Activated T-helper 1 cell treated with anti-CD3 and anti-CD28 coated beads, Interleukin-12 subunit alpha, Interleukin-12 subunit beta, Interleukin-2, Interleukin-4 antibody, amounts not matched to agents 30 ng/mL and 10 ng/mL and 1 ng/mL, durations not matched to agents 14 hours and 24 hours and 36 hours (primary cell): ENCODE measurements at places on chromosomes 6 and 20. TPM values are rescaled to one million over a fixed set of nuclear protein-coding genes. Genes with fewer than 3 reads are reported as not detected.

DNA sequence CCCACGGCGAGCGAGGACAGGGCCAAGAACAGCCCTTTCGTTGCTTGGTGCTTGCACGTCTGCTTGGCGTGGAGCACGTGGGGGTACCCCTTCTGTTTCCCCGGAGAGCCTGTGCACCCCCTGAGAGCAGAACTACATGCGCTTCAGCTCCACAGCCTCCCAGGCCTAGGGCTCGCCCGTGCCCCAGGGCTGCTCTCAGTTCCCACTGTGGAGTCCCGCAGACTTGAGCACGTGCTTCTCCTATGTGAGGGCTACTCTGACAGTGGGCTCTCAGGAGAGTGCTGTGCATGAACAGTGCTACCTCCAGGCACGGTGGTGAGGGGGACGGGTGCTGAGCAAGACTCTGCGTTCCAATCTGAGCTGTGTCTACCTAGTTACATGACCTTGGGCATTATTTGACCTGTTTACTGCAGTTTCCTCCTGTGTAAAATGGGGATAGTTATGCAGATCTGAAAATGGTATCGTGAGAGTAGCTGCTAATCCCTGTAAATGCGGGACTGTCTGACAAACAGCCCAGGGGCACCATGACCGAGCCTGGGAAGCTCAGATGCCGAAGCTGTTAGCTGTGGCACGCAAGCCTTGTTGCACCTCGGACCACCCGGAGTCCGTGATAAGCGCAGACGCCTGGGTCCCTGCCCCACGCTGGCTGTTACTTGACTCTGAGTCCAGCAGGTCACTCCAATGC lies 82.4 kb downstream of the IRF4 start:
- DNase-seq: no peak
- no peaks in the 10 kb centered on the region for H3K27me3 ChIP-seq
- H3K36me3 ChIP-seq: peaks cover 5% of the 10 kb centered on the region
- H3K4me1 ChIP-seq: peaks cover 69% of the 10 kb centered on the region
- no peak overlapping the region for H3K4me3 ChIP-seq

- peaks cover 35% of the 10 kb centered on the region for H3K36me3 ChIP-seq
- peak overlapping the region; percentile 10 for H3K4me3 ChIP-seq
- peaks cover 89% of the 10 kb centered on the region for H3K4me1 ChIP-seq
- peak overlapping the region; percentile 31 for H3K27ac ChIP-seq
- no peaks in the 10 kb centered on the region for H3K27me3 ChIP-seq
These were observed 66.0 kb downstream of the BACH2 start for GRCh38 chr6:90230548-90231215.

- H3K4me3 ChIP-seq: no peak overlapping the region
- H3K36me3 ChIP-seq: no peaks in the 10 kb centered on the region
- no peaks in the 10 kb centered on the region for H3K4me1 ChIP-seq
- H3K27ac ChIP-seq: no peak overlapping the region
- peaks cover 2% of the 10 kb centered on the region for H3K27me3 ChIP-seq
These were observed 159.1 kb downstream of the PKHD1 start for GRCh38 chr6:51928320-51928719.

GRCh38 chr20:62239278-62239879 lies 1.1 kb downstream of the OSBPL2 start:
- H3K4me1 ChIP-seq: peaks cover 16% of the 10 kb centered on the region
- H3K27ac ChIP-seq: peak overlapping the region; percentile 58
- peaks cover 6% of the 10 kb centered on the region for H3K36me3 ChIP-seq
- H3K27me3 ChIP-seq: no peaks in the 10 kb centered on the region

DNA sequence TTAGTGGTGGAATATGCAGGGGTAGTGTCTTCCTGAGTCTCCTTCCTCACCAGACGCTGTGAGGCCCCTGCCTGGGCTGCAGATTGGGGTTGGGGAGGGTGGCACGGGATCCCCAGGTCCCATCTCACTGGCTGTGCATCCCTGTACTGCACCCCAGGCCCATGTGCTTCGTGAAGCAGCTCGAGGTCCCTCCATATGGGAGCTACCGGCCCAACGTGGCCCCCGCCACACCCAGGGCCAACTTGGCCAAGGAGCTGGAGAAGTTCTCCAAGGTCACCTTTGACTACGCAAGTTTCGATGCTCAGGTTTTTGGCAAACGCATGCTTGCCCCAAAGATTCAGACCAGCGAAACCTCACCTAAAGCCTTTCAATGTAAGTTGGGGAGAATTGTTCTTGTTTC lies 38.6 kb upstream of the PCMTD2 start:
- peaks cover 5% of the 10 kb centered on the region for H3K27me3 ChIP-seq
- no peak overlapping the region for H3K27ac ChIP-seq
- no peaks in the 10 kb centered on the region for H3K36me3 ChIP-seq
- no peak for DNase-seq
- peaks cover 5% of the 10 kb centered on the region for H3K4me1 ChIP-seq

GRCh38 chr20:11451793-11452291 lies 465.9 kb upstream of the BTBD3 start:
- H3K36me3 ChIP-seq: no peaks in the 10 kb centered on the region
- H3K4me1 ChIP-seq: no peaks in the 10 kb centered on the region
- no peak overlapping the region for H3K27ac ChIP-seq
- H3K27me3 ChIP-seq: no peaks in the 10 kb centered on the region
- H3K4me3 ChIP-seq: no peak overlapping the region
- no peak for DNase-seq

DNA sequence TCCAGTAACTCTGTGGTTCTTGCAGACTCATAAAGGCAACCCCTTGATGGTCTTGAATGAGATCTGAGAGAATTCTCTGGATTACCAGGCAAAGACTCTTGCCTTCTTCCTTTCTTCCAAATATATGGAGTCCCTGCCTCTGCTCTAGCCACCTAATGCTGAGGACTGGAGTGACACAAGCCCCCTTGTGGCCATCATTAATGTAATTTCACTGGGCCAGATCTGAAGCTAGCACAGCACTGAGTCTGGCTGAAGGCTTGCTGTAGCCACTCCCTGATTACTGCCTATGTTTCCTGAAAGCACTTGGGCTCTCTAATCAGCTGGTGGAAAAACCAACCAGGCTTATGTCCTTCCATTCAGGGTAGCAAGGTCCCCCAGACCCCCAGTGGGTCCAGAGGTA lies 559.3 kb upstream of the IRAK1BP1 start:
- H3K4me1 ChIP-seq: no peaks in the 10 kb centered on the region
- no peaks in the 10 kb centered on the region for H3K27me3 ChIP-seq
- no peaks in the 10 kb centered on the region for H3K36me3 ChIP-seq
- no peak overlapping the region for H3K4me3 ChIP-seq
- no peak overlapping the region for H3K27ac ChIP-seq

DNA sequence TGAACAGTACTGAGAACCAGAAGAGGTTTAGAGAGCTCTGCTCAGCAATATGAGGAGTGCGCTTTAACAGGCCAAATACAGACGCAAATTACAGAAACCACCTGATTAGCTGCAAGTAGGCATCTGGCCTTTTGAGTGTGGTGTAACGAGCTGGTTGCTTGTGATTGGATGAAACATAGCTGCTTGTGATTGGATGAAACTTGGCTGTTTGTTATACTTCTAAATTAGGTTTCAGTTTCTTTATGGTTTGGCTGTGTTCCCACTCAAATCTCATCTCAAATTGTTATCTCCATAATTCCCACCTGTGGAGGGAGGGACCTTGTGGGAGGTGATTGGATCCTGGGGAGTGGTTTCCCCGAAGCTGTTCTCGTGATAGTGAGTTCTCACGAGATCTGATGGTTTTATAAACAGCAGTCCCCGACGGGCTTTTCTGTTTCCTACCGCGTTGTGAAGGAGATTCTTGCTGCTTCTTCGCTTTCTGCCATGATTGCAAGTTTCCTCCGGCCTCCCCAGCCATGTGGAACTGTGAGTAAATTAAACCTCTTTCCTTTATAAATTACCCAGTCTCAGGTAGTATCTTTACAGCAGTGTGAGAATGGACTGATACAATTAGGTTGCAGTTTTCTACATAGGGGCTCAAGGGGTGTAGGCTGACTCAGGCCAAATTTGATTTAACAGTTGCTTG lies 655.9 kb upstream of the MAN1A1 start:
- DNase-seq: no peak
- no peak overlapping the region for H3K4me3 ChIP-seq
- no peaks in the 10 kb centered on the region for H3K4me1 ChIP-seq
- H3K27me3 ChIP-seq: no peaks in the 10 kb centered on the region

DNA sequence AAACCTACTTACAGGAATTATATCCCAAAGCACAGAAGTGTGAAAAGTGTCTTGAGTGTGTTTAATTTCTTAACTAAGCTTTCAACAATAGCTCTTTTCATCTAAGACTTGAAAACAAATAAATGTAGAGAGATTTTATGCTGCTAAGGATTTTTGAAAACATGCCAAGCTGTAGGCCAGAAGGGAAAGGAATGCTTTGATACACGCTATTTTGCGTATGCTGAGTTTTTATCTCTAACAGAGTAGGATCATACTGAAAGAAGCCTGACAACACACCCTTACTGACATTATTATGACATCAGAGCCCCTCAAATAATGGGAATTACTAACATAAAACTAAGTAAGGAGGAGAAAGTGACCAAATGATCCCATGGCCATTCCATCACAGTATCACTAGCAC lies 265.5 kb downstream of the KHDC1L start:
- no peaks in the 10 kb centered on the region for H3K36me3 ChIP-seq
- DNase-seq: no peak
- H3K27me3 ChIP-seq: no peaks in the 10 kb centered on the region
- peaks cover 7% of the 10 kb centered on the region for H3K4me1 ChIP-seq
- H3K4me3 ChIP-seq: no peak overlapping the region

GRCh38 chr6:13427801-13428582 lies 59.4 kb downstream of the GFOD1 start:
- peak overlapping the region; percentile 95 for H3K27ac ChIP-seq
- peaks cover 78% of the 10 kb centered on the region for H3K4me1 ChIP-seq
- H3K4me3 ChIP-seq: peak overlapping the region; percentile 54
- DNase-seq: peak; percentile 57
- H3K36me3 ChIP-seq: peaks cover 8% of the 10 kb centered on the region

GRCh38 chr6:30600451-30600961 lies 16.5 kb downstream of the PPP1R10 start:
- DNase-seq: no peak
- peaks cover 18% of the 10 kb centered on the region for H3K4me1 ChIP-seq
- peaks cover 57% of the 10 kb centered on the region for H3K36me3 ChIP-seq

- H3K27me3 ChIP-seq: no peaks in the 10 kb centered on the region
- H3K4me3 ChIP-seq: no peak overlapping the region
- no peak overlapping the region for H3K27ac ChIP-seq
- no peaks in the 10 kb centered on the region for H3K36me3 ChIP-seq
These were observed 76.6 kb upstream of the CCDC167 start for GRCh38 chr6:37576336-37576737.

- H3K27ac ChIP-seq: no peak overlapping the region
- no peaks in the 10 kb centered on the region for H3K36me3 ChIP-seq
- H3K27me3 ChIP-seq: no peaks in the 10 kb centered on the region
These were observed 163.0 kb downstream of the HDGFL1 start for GRCh38 chr6:22732176-22732970.

- H3K36me3 ChIP-seq: peaks cover 57% of the 10 kb centered on the region
- no peak for DNase-seq
- H3K27ac ChIP-seq: no peak overlapping the region
- H3K4me3 ChIP-seq: no peak overlapping the region
- H3K4me1 ChIP-seq: peaks cover 5% of the 10 kb centered on the region
These were observed 22.8 kb downstream of the AMD1 start for GRCh38 chr6:110897433-110897832.

DNA sequence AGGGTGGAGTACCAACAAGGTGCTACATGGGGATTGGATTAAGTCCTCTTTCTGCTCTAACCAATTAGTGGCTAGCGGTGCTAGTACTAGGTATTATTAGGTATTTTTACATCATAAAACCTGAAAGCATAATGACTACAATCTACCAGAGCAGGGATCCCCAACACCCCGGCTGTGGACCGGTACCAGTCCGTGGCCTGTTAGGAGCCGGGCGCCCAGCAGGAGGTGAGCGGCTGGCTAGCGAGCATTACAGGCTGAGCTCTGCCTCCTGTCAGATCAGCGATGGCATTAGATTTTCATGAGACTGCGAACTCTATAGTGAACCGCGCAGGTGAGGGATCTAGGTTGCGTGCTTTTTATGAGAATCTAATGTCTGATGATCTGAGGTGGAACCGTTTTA lies 9.1 kb upstream of the CD40 start:
- peaks cover 9% of the 10 kb centered on the region for H3K4me1 ChIP-seq
- no peaks in the 10 kb centered on the region for H3K36me3 ChIP-seq
- no peak for DNase-seq
- no peak overlapping the region for H3K4me3 ChIP-seq

DNA sequence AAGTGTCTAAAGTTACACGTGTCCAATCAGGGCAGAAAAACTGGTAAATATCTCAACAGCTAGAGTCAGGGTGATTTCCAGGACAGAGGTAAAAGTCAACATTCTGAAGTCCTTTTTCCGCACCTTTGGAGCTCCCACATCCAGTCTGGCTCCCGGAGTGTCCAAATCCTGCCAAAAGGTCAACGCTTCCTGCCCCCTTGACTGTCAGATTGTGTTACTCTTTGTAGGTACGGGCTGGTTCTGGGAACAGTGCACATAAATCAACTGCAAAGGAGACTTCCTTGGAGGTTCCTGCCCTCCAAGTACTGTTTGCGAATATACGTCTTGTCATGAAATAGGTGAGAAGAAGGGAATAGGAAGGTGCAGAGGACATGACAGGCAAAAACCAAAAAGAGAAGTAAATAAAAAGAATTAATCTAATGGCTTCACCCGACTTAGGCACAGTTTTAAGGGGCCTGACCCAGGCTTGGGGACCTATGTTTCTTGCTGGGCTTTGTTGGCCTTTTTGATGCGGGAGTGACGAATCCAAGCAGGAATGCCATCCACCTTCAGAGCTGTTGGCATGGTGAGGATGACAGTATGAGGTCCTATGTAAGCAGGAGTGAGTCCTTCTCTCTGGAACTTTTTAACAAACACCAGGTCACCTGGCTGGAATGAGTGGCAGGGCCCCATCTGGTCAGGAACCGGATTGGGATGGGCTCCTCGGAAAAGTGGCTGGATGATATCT lies 155.4 kb downstream of the TRIM27 start:
- H3K4me3 ChIP-seq: no peak overlapping the region
- peaks cover 81% of the 10 kb centered on the region for H3K27me3 ChIP-seq

The LMBRD1 gene
- 16.6 TPM in 2 replicates for total RNA-seq

The SGK2 gene
- 0.17 TPM in 1 of 2 replicates, not detected in the other for total RNA-seq

The PI3 gene
- not detected in 2 replicates for total RNA-seq

The CLPSL1 gene
- total RNA-seq: not detected in 2 replicates

The OTOR gene
- total RNA-seq: not detected in 2 replicates

The SLC12A5 gene
- total RNA-seq: 0.42 TPM in 1 of 2 replicates, not detected in the other

The SAMHD1 gene
- total RNA-seq: 55.0 and 59.9 TPM in 2 replicates

The SLC22A1 gene
- 2.9 and 3.7 TPM in 2 replicates for total RNA-seq

The OR14J1 gene
- total RNA-seq: not detected in 2 replicates

The B4GALT5 gene
- 38.9 and 39.3 TPM in 2 replicates for total RNA-seq

The ADGRB3 gene
- not detected in 2 replicates for total RNA-seq
